ENCODE measurements at places on chromosomes 7 and 10.

DNA sequence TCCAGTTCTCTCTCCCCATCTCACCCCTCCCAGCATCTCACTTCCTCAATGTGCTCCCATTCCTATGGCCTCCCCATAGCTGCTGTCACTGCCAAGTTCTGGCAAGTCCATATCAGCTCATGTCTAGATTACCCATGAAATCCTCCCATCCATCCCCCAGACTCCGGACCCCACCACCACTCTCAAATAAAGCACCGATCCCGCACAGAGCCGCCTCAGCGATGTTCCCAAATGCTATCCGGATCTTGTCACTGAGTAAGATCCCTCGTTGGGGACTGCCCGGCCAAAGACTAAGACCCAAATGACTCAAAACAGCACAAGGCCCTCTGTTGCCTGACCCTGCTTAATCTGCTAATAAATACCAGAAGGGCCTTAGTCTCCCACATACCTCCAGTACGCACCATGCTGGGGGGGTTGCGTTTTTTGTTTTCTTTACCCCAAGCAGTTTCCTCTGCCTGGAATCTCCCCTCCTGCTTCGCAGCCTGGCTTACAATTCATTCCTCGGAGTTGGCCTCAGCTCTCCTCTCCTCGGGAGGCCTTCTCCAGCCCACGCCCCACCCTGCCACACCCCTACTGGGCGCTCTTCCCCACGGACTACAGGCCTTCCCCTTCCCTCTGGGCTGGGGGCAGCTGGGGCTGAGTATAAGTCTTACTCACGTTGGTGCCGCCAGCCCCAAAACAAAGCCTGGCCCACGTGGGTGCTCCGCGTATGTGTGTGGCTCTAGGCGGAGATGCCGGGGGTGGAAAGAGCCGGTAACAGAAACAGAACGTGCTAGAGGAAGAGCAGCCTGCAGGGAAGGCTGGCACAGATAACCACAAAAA lies 1.8 kb upstream of the DUSP5 start:
- DNase-seq, result peak; percentile 93

GRCh38 chr7:23385140-23385539 lies 85.2 kb downstream of the IGF2BP3 start:
- DNase-seq, result no peak

- no peak for DNase-seq
These were observed 56.0 kb upstream of the TNKS2 start for GRCh38 chr10:91742229-91742628.

DNA sequence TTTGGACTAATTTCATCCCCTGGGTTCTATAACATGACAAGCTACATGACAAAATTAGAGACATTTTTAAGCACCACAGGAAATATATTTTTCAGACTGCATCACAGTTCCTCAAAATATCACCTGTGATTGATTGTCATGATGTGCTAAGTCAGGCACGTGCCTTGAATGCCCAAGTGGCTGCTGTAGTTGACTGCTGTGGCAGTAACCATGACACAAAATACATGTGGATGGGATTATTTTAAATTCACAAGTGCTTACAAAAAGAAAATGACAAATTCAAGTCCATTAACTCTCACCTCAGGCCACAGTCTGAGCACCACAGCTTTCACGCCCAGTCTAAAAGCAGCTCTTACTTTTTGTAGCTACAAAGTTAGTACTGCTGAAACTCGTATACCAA lies 45.5 kb downstream of the TNPO3 start:
- no peak for DNase-seq

DNA sequence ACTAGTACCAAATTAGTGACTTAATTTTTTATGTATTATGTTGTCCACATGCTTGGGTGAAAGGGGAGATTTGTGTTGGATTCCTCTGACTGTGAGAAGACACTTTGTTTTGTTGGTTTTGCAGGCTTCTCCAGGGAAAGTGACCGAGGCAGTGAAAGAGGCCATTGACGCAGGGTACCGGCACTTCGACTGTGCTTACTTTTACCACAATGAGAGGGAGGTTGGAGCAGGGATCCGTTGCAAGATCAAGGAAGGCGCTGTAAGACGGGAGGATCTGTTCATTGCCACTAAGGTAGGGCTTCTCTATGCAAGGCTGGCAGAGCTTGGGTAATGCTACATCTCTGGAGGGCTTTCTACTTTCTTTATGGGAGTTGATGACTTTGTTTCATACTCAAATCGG lies 4.5 kb downstream of the AKR1E2 start:
- no peak for DNase-seq

DNA sequence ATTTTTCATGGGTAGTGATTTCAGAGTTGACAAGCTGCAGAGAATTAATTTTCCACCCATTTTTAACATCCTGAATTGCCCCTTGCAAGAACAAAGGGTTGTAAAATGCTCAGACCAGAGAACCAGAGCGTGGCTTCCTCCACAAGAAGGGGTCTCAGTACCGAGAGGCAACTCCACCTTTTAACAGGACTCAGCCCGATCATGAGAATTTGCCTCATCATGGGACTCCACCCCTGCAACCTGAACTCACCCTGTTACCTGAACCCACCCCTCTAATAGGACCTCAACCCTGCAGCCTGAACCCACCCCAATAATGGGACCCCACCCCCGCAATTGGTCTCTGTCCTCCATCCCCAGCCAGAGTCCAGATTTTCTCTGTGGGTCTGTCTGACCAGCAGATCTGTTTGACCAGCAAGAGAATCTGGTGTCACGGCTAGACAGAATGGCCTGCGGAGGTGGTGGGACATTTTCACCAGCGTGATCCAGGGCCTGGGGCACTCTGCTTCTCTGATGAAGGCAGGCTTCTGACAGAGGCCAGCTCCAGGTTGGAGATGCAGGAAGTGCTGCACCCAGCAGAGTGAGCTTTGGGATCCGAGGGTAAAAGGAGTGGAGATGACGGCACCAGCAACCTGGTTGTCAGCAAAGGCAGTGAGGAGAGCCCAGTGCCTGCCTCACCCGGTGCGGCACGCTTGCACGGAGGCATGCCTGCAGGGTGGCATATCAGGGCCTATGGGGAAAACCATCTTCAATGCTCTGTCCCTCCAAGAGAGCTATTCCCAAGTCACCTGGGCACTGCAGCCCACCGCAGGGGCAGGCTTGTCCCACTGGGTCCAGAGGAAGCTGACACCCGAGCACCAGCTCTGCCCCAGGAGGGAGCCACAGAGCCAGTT lies 136.6 kb downstream of the TCERG1L start:
- DNase-seq, result no peak

GRCh38 chr7:29858191-29858951 lies 52.1 kb downstream of the WIPF3 start:
- peak; percentile 23 for DNase-seq

DNA sequence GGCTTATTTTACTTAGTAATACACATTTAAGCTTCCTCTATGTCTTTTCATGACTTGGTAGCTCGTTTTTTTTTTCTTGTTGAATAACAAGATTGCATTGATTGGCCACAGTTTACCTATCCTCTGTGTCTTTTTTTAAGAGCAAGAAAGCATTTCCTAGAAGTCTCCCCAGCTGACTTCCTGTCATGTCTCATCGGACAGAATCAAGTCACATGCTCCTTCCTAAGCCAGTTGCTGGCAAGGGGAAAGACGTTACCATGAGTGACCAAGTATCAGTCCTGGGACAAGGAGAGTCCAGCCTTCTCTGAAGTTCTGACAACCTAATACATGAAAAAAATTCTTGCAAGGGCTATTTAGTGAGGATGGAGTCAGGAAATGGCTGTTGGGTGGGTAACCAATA lies 24.9 kb upstream of the SFRP5 start:
- DNase-seq, result peak; percentile 52

DNA sequence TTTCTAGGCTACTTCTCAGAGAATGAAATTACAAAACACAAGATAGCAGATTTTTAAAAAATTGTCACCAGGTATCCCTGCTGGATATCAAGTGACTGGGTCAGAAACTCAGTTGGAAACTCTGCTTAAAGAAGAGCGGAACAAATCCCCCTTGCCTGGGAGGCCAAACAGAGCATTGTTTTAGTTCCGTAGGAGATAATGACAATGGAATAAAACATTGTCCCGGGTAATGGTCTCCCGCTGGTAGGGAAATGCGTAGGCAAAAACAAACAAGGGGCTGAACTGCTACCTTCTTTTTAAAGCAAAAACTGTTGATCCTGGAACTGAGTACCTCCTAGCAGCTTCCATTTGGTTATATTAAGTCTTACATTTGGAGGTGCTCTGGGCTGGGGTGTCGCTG lies 21.3 kb upstream of the VAX1 start:
- no peak for DNase-seq

GRCh38 chr7:68266004-68266579 lies 1269.5 kb downstream of the TYW1 start:
- no peak for DNase-seq

- DNase-seq, result no peak
These were observed 173.3 kb downstream of the LSM5 start for GRCh38 chr7:32316839-32317238.

GRCh38 chr10:63266391-63267316 lies 133.5 kb downstream of the NRBF2 start:
- DNase-seq, result no peak

GRCh38 chr10:58068809-58069208 lies 198.9 kb downstream of the IPMK start:
- no peak for DNase-seq

DNA sequence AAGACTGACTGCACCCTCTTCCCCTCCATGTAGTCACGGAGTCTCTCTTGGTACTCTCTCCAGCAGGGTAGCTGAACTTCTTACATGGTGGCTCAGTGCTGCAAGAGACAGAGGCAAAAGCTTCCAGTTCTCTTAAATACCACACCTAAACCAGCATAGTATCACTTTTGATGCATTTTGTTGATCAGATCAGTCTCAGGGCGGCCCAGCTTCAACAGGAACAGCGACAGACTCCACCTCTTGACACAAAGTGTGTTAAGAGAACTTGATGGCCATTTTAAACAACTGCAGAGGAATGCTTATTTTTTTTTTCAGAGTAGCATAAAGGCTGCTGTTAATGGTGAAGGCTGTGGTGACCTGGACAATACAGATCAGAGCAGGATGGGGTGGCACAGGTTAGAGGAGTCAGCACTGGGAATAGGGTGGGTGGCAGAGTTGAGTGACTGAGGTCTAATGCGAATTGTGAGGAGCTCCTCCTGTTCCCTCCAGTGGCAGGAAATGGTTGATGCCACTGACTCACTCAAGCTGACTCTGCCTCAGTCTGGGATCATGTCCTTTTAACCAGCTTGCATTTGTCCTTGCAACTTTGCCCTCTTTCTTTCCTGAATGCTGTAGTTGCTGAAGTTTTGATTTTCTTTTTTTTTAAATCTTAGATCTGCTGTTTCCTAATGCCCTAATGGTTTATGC lies 17.3 kb downstream of the MGAM start:
- peak; percentile 66 for DNase-seq

DNA sequence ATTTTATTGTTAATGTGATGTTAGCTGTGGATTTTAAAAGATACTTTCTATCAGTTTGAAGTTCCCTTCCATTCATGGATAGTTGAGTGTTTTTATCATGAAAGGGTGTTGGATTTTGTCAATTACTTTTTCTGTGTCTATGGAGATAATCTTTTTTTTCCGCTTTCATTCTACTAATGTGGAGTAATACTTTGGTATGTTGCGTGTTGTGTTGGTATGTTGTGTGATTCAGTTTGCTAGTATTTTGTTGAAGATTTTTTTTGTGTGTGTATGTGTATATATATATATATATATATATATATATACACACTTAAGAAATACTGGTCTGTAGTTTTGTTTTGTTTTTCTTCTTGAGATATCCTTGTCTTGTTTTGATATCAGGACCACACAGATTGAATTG lies 100.3 kb downstream of the CCSER2 start:
- DNase-seq, result no peak

Data from suppressor macrophage treated with lipopolysaccharide for 1 hour (primary cell).